ENCODE measurements at places on chromosomes 2 and 18.

GRCh38 chr18:1048032-1048431, 143.4 kb downstream of the ADCYAP1 start:
- DNase-seq = no peak

- DNase-seq = no peak
Observed at GRCh38 chr2:109370399-109371035, 241.5 kb downstream of the SH3RF3 start.

DNA sequence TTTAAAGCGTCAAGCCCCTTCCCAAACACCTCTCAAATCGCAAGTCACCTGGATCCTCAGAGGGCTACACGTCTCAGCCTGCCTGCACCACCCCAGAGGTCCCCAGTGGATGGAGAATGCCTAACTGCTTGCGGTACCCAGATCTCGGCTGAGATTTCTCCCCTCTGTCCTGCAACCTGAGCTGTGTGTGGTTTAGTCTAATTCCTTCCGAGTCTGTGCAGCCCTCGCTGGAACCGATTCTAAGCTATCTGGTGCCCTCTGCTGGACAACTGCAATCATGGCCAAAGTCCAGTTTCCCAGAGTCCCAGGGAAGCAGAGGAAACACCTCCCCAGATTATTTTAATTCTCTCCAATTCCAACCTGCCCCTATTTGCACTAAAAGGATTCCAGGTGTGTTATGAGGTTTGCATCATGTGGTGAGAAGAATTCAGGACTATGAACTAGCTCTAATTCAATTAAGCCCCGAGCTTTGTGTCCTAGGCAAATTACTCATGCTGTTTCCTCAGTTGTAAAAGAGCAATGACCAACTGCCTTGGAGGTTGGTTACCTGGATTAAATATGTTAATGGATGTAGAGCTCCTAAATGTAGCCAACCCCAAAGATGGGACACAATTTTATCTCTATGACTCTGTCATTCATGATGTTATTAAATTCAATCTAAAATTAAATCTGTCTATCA, 276.1 kb upstream of the NCKAP5 start:
- DNase-seq = peak; percentile 33

- no peak for DNase-seq
Observed at GRCh38 chr2:180343528-180344345, 336.6 kb upstream of the CWC22 start.

- DNase-seq = no peak
Observed at GRCh38 chr2:58913082-58913726, 672.1 kb upstream of the FANCL start.

- DNase-seq = peak; percentile 2
Observed at GRCh38 chr18:7512348-7512747, 54.8 kb upstream of the PTPRM start.

- no peak for DNase-seq
Observed at GRCh38 chr2:46653539-46653938, 174.2 kb downstream of the TMEM247 start.

DNA sequence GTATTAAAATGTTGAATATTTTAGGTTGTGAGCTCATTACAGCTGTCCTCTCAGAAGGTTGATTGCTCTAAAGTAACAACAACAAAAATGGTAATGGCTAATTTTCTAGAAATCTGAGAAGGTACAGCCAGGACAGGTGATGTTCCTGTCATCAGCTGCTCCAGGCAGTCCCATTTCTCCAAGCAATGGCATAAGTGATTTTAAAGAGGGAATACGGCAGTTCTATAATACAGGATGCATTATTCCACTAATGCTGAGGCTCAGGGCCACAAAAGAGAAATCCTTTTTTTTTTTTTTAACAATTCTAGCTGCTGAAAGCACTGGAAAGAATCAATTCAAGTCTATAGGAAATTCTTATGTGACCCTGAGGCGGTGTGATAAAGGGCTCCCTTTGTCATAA, 199.9 kb downstream of the PMAIP1 start:
- DNase-seq = no peak

GRCh38 chr18:41618147-41618546, 336.9 kb upstream of the PIK3C3 start:
- no peak for DNase-seq

Data from AG09309 (cell line).